ENCODE measurements at places on chromosomes 13 and 19. TPM values are rescaled to one million over a fixed set of nuclear protein-coding genes. Genes with fewer than 3 reads are reported as not detected.

The CFAP97D2 gene
- total RNA-seq = not detected

The ZNF628 gene
- 10.2 TPM for total RNA-seq

The FBN3 gene
- 8.5 TPM for total RNA-seq

The LRP3 gene
- 22.0 TPM for total RNA-seq

- no peak for DNase-seq
- no peaks in the 10 kb centered on the region for H3K36me3 ChIP-seq
Measured at GRCh38 chr19:14553042-14553938, 18.6 kb downstream of the NDUFB7 start.

GRCh38 chr19:54851353-54851752 is 1.1 kb downstream of the KIR3DL2 start:
- DNase-seq = no peak
- no peaks in the 10 kb centered on the region for H3K4me1 ChIP-seq
- H3K36me3 ChIP-seq = no peaks in the 10 kb centered on the region

DNA sequence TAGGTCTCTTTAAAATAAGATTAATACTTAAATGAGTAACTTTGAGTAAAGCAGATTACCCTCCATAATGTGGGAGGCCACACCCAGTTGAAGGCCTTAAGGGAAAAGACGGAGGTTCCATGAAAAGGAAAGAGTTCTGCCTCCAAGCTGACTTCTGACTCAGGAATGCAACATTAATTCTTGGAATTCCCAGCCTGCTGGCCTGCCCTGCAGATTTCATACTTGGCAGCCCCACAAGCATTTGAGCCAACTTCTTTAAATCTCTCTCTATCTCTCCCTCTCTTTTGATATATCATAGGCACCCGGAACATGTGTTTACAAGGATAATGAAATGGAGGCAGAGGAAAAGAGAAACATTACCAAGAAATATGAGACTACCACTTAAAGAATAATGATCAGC is 902.3 kb upstream of the MIR17HG start:
- no peaks in the 10 kb centered on the region for H3K36me3 ChIP-seq
- no peak overlapping the region for H3K27ac ChIP-seq
- DNase-seq = no peak
- peaks cover 4% of the 10 kb centered on the region for H3K4me1 ChIP-seq
